ENCODE measurements at places on chromosomes 7 and 10. TPM values are rescaled to one million over a fixed set of nuclear protein-coding genes. Genes with fewer than 3 reads are reported as not detected.

DNA sequence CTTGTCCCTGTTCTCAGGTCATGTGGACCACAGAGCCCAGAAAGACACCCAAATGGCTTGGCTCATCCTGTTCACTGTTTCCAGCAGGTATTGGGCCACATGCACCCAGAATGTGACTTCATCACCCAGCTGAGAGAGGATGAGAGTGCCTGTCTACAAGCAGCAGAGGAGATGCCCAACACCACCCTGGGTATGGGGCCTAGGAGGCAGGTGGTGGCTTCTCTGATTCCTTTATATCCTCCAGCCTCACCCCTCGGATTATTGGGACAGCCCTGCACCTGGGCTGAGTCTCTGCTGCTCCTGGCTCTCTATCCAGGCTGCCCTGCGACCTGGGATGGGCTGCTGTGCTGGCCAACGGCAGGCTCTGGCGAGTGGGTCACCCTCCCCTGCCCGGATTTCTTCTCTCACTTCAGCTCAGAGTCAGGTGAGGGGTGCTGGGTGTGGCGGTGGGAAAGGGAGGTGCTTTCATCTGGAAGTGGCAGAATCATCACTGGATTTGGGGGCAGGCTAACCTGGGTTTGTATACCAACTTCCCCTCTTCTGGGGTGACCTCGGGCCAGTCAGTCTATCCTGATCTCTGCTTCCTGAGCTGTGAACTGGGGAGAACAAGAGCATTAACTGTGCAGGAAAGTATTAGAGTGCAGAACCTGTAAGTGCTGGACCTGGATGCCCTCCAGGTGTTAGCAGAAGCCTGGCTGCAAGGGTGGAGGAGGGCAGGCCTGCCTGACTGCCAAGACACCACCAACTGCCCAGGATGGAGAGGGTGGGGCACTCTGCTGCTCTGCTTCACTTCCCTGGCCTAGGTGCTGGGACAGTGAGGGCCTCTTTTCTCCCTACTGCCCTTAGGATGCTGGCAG is 5.2 kb downstream of the GHRHR start:
- no peak overlapping the region for H3K27ac ChIP-seq
- no peak for DNase-seq
- no peaks in the 10 kb centered on the region for H3K36me3 ChIP-seq
- no peaks in the 10 kb centered on the region for H3K4me1 ChIP-seq
- no peak overlapping the region for H3K4me3 ChIP-seq

DNA sequence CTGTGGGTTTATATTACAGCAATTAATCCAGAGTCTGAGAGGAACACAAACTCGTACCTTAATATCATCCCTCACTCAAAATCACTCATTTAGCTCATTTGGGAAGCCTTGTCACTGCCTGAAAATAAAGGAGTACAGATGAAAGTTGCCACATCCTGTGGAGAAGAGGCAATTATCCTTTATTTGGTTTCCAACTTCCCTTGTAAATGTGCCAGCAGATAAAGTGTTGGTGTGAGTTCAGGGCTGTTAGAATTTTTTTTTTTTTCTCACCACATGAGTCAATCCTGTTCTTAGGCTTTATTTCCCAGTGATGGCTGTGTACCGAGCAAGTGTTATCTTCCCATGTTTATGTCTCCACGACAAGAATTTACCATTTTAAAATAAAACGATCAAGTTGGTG is 99.0 kb upstream of the SMIM30 start:
- H3K4me3 ChIP-seq: no peak overlapping the region
- no peaks in the 10 kb centered on the region for H3K27me3 ChIP-seq
- H3K4me1 ChIP-seq: no peaks in the 10 kb centered on the region
- no peak for DNase-seq
- no peaks in the 10 kb centered on the region for H3K36me3 ChIP-seq

GRCh38 chr7:1152492-1152891 is 7.5 kb downstream of the ZFAND2A start:
- no peaks in the 10 kb centered on the region for H3K27me3 ChIP-seq
- no peak overlapping the region for H3K4me3 ChIP-seq
- no peak overlapping the region for H3K27ac ChIP-seq

- DNase-seq: no peak
- H3K4me1 ChIP-seq: no peaks in the 10 kb centered on the region
- H3K4me3 ChIP-seq: no peak overlapping the region
- no peak overlapping the region for H3K27ac ChIP-seq
Measured at GRCh38 chr10:89744026-89744425, 42.6 kb downstream of the KIF20B start.

DNA sequence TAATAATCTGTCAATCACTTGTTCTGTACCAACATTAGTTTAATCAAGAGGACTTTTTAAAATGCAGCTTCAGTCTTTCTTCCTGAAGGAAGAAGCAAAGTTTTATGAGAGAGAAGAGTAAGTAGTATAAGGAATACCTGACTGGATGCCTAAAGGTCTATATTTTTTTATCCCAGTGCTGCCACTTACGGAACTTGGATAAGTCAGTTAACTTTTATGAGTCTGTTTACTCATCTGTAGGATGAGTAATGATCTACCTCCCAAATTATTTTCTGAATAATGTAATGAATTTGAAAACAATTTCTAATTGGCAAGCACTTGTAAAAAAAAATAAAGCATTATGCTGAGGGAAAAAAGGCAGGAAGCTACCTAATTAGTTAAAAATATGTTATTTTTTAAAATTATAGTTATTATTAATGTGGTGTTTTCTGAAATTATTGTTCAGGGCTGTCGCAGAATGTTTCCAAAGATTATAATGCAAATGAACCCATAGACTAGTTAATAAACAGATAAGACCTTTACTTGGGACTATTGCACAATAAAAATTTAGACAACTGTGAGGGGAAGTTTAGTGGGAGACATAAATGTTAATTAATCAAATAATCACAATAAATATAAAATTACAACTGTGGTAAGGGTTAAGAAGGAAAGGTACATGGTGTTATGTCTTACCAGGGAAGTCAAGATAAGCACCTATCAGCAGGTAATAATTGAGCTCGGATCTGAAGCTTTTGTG is 24.6 kb downstream of the SLK start:
- peaks cover 45% of the 10 kb centered on the region for H3K4me1 ChIP-seq
- no peaks in the 10 kb centered on the region for H3K27me3 ChIP-seq
- no peak overlapping the region for H3K27ac ChIP-seq
- no peak overlapping the region for H3K4me3 ChIP-seq
- no peak for DNase-seq
- peaks cover 15% of the 10 kb centered on the region for H3K36me3 ChIP-seq

DNA sequence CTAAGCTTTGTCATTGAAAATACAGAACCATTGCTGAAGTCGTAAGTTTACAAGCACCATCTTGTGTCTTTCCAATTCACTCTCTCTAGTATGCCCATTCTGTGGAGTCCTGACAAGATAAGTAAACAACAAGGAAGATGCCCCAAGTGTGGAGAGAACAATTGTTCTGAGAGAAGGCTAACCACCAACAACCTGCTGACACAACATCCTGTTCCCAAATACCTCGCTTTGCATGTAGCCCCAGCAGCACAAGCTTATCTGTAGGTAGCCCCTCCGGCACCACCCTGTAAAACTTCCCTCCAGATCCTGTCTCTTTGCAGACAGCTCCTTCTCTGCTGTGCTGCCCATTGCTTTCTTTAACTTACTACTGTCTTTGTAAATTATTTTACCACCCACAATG is 233.3 kb upstream of the AOAH start:
- H3K27ac ChIP-seq: no peak overlapping the region
- DNase-seq: no peak
- no peaks in the 10 kb centered on the region for H3K36me3 ChIP-seq

GRCh38 chr7:66679633-66680244 is 51.1 kb downstream of the KCTD7 start:
- no peaks in the 10 kb centered on the region for H3K27me3 ChIP-seq
- peak overlapping the region; percentile 38 for H3K27ac ChIP-seq
- H3K36me3 ChIP-seq: no peaks in the 10 kb centered on the region
- no peak for DNase-seq

DNA sequence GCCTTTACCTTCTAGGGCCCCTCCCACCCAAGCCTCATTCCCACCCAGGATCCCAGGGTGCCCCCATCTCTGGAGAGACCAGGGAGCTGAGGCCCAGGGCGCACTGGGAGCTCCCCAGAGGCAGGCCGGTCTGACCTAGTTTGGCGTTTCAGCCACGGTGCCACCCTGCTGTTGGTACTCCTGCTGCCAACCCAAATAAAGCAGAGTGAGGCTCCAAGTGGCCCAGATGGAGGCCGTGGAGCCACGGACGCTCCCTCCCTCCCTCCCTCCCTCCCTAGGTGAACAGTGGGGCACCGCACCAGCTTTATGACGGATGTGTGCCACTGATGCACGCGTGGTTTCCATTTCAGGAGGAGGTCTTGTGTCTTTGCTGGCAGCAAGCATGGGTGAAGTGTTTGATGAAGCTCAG is 1.8 kb downstream of the INPP5A start:
- DNase-seq: peak; percentile 62
- no peaks in the 10 kb centered on the region for H3K36me3 ChIP-seq
- peaks cover 57% of the 10 kb centered on the region for H3K4me1 ChIP-seq
- H3K27ac ChIP-seq: peak overlapping the region; percentile 96
- peak overlapping the region; percentile 69 for H3K4me3 ChIP-seq

The CPXM2 gene
- total RNA-seq: 12.8 TPM

The DPP6 gene
- total RNA-seq: 22.3 TPM

The LIPN gene
- total RNA-seq: not detected

The CBX3 gene
- 43.5 TPM for total RNA-seq
